ENCODE measurements at places on chromosomes 5 and 9.

- DNase-seq = no peak
Observed at GRCh38 chr5:127410959-127411358, 106.5 kb upstream of the PRRC1 start.

GRCh38 chr5:14463629-14464028, 118.0 kb upstream of the OTULINL start:
- DNase-seq = no peak

GRCh38 chr9:123359546-123359945, 3.5 kb downstream of the CRB2 start:
- DNase-seq = no peak

DNA sequence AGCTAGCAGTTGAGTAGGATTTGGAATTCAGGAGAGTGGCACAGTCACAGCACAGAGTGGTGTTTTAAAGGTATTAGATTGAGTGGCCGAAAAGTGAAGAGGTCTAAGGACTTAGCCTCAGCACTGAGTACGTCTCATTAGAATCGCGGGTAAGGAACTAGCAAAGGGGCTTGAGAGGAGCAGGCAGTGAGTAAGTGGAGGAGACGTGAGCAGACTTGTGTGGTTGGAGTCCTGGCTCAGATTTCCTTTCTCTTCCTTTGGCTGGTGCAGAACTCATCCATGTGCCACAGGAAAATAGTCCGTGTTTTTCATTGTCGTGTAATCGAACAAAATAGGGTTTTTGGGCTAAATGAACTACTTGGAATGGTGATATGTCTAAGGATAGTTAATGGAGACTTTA, 3.4 kb downstream of the EXOSC2 start:
- no peak for DNase-seq

DNA sequence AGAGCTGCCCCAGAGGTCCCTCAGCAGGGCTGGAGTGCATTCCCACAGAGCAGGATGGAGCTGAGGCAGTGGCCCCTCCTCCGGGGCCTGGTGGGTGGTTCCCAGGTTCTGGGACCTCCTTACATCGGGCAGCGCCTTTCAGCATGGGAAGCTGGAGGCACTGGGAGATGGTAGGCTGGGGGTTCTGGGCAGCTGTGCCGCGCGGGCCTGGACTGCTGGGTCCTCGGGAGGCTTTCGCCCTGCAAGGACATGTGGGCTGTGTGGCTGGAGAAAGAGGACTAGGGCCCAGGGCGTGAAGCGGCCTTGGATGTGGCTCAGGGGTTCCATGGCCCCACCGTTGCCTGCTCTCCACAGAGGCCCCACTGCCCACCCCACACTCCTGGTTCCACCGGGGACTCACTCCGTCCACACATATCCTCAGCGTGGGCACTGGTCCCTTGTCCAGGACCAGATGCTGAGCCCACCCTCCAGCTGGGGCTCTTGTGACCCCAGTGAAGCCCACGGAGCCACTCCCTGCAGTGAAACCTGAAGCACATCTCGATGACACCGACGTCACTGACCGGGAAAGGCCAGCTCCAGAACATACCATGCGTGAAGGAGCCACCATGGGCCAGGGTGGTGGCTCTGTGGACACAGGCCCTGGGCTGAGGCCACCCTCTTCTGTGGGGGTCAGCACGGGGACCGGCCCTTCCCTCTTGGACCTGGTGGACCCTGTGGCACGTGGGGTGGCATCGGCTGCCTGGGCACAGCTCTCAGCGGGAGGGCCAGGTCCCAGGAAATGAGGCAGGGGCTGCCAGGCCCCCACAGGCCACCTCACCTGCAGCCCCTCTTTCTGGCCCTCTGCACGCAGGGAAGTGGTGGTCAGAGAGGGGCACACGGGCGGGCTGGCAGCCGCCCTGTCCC, 31.5 kb upstream of the NKD2 start:
- DNase-seq = no peak

DNA sequence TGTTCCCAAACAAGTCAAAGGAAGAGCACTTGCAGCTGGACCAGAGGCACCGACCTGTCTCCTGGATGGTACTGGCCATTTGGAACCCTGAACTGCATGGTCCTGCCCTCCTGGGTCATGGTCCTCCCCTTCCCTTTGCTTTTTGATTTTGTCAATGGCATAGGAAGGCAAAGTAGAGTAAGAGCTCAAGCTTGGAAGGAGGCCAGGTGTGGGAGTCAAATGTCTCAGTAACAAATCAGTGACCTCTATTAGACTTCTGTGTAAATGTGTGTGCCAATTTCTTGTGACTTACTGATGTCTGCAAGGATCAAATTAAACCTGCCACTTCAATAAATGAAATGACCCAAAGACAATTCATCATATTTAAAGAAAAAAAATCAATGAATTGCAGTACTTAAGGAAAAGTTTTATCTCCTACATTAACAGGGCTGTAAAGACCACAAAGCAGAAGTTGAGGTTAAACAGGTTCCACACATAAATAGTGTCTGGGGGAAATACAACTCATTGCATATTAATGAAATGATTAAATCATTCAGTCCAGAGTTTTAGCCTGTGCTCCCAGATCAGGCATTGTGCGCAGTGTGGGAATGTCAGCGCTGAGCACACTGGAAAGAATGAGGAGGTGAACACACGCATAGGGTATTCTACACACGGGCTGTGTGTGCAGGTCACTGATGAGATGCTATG, 32.7 kb downstream of the OSMR start:
- no peak for DNase-seq

GRCh38 chr5:179973391-179973790, 65.7 kb upstream of the TBC1D9B start:
- no peak for DNase-seq

GRCh38 chr5:130529511-130530485, 625.5 kb downstream of the CHSY3 start:
- DNase-seq = no peak

DNA sequence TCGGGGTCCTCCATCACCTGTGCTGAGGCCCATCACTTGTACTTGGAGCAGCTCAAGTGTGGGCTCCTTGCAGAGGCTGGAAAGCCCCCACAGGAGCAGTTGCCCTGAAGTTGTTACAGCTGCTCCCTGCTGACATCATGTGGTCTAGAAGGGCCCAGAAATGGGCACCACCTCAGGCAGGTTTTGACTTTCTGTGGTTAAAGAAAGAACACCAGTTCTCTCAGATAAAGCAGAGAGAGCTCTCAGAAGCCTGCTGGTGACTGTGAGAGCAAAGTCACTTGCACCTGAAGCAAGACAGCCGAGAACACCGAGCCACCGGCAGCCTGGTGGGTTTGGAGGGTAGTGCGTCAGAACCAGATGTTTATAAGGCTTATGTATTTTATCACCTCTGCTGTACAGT, 70.4 kb downstream of the MVB12B start:
- peak; percentile 97 for DNase-seq

- peak; percentile 41 for DNase-seq
Observed at GRCh38 chr5:126354012-126354857, 69.0 kb upstream of the GRAMD2B start.

- no peak for DNase-seq
Observed at GRCh38 chr5:125402787-125403186, 656.3 kb upstream of the ZNF608 start.

GRCh38 chr9:72313507-72313906, 51.5 kb downstream of the ZFAND5 start:
- DNase-seq = no peak

DNA sequence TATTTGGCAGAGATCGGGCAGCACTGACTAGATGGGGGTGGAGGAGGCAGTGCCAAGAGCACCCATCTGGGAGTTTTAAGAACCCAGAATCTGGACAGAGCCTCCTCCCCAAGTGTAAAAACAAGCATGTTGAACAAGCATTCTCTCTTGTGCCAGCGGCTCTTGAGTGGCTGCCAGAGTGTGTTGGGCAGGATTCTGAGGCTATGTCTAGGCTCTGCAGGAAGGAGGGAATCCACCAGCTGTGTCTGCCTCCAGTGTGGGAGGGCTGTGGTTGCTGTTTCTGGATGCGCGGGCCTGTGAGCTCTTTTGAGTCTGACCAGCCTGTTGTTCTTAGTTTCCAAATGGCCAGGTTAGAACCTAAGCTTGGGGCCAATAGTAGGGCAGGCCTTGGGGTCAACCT, 39.8 kb downstream of the HMCN2 start:
- DNase-seq = no peak

- DNase-seq = no peak
Observed at GRCh38 chr9:132754236-132754635, 84.0 kb downstream of the GTF3C4 start.

DNA sequence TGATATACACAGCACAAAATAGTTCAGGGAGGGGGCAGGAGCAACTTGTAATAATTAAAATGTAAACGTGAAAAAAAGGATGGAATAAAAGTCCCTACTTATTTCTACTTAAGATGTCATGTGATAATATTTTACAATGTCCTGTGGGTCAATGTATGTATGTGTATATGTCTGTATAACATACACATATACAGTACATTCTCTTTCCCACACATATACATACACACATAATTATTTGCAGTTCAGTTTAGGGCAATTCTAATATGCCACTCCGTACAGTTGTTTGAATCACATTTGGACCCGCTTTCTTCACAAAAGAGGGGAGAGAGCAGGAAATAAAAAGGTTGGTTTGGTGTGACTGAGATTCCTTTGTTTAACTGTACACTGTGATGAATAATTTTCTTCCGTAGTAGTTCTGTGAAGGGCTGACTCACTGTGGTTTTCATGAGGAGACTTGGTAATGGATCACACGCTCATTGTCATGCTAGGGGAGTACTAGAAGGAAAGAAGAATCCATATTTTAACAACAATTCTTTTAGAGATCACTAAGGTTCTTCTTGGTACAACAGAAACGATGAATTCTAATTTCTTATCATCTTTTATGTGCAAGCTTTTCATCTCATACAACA, 26.2 kb upstream of the ACOT12 start:
- DNase-seq = peak; percentile 68

- no peak for DNase-seq
Observed at GRCh38 chr5:104843822-104844221, 1281.2 kb upstream of the NUDT12 start.

DNA sequence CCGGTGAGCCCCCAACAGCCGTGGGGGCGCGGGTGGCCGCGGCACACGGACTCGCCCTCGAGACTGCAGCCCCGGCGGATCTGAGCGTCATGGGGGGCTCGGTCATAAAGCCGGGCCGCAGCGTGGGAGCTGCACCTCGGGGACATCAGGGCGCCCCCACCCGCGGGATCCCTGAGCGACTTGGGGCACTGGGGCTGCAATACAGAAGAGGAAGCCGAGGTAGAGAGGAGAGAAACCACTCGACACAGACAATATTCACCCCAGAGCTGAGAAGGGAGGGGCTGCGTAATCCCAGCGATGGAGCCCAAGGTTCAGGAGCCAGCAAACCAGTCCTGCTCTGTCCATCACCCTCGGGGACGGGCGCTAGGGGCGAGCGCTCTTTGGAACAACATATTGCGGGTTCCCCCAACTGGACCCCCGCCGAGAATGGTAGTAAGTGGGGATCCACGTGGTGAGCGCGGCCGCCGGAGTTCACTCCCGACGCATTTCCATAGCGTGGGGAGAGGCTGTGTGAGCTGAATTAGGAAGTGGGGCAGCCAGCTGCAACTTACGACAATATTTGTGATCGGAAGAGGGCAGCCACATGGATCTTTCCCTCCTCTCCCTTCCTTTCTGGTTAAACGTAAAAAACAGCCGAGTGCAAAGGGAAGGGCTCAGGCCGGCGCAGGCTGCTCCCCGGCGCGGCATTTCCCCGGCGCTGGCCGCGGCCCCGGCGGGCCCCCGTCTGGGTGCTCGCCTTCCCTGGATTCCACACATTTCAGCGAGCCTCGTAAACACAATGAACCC, 9.9 kb downstream of the PTCH1 start:
- DNase-seq = no peak

GRCh38 chr9:37436540-37436939, 14.0 kb downstream of the GRHPR start:
- DNase-seq = no peak

- DNase-seq = no peak
Observed at GRCh38 chr5:149036970-149037369, 25.9 kb downstream of the SH3TC2 start.

GRCh38 chr5:122312591-122313406, 762 bp downstream of the SNCAIP start:
- no peak for DNase-seq
